Tibial nerve (tissue), 4 donors: ENCODE measurements at places on chromosomes 6 and 20. TPM values are rescaled to one million over a fixed set of nuclear protein-coding genes. Genes with fewer than 3 reads are reported as not detected.
A peak's percentile ranks its signal among the peaks of the same experiment; 100 is the strongest.

The SRSF12 gene
- total RNA-seq = not detected

The ASIP gene
- total RNA-seq = not detected

The GGTLC1 gene
- total RNA-seq = not detected

The PACSIN1 gene
- total RNA-seq = not detected

The FAM217A gene
- not detected for total RNA-seq

The GMNN gene
- total RNA-seq = 10.7 TPM

The MAP3K7 gene
- 30.4 TPM for total RNA-seq

The BCAS1 gene
- 49.8 TPM for total RNA-seq

The VIP gene
- 3.5 TPM for total RNA-seq

The KCNB1 gene
- total RNA-seq = 11.7 TPM

The GMPR gene
- total RNA-seq = 21.8 TPM

DNA sequence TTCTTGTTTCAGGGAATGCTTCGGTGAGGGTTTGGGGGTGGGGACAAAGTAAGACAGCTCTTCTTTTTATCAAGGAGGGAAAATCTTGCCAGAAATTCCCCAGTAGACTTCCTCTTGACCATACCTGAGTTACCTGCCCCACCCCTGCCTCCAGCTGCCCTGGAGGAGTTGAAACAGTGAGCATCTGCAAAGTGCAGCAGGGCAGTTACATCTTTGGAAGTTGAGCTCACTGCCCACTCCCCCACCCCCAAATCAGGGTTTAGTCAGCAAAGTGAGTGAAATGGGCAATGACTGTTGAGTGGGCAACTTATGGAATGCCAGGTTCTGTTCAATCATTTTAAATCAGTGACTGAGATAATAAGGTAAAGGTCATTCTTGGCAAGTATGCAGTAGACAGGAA is 98.8 kb downstream of the BANF2 start:
- DNase-seq = no peak

- no peak for DNase-seq
Measured at GRCh38 chr6:795046-795685, 102.2 kb upstream of the EXOC2 start.

- DNase-seq = no peak
Measured at GRCh38 chr20:21156266-21156665, 30.4 kb downstream of the KIZ start.

DNA sequence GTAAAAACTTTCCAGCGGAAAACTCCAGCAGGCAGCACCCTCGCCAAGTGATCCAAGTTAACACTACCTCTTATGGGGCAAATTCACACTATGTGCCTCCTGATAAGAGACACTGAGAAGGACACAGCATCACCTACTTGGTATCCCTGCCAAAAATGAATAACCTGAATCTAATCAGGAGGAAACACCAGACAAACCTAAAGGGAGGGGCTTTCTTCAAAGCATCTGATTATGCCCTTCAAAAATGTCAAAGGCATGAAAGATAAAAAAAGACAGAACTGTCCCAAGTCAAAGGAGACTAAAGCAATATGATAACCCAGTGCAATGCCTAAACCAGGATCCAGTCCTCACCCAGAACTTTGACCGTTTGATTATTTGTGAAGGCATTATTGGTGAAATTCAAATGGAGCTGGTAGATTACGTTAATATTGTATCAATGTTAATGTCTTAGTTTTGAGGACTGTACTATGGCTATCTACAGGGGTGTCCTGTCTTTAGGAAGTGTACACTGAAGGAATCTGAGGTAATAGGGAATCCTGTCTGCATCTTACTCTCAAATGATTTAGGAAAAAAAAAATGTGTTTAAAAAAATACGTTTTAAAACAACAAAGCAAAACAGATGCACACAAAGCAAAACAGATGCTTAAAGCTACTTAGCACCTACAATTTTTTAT is 8.3 kb downstream of the TBC1D7 start:
- DNase-seq = no peak

GRCh38 chr20:40868551-40869217 is 159.9 kb upstream of the TOP1 start:
- peak; percentile 7 for DNase-seq

- no peak for DNase-seq
Measured at GRCh38 chr6:161303628-161304340, 29.9 kb upstream of the AGPAT4 start.

GRCh38 chr20:41360831-41361756 is 5.5 kb downstream of the EMILIN3 start:
- DNase-seq = no peak

DNA sequence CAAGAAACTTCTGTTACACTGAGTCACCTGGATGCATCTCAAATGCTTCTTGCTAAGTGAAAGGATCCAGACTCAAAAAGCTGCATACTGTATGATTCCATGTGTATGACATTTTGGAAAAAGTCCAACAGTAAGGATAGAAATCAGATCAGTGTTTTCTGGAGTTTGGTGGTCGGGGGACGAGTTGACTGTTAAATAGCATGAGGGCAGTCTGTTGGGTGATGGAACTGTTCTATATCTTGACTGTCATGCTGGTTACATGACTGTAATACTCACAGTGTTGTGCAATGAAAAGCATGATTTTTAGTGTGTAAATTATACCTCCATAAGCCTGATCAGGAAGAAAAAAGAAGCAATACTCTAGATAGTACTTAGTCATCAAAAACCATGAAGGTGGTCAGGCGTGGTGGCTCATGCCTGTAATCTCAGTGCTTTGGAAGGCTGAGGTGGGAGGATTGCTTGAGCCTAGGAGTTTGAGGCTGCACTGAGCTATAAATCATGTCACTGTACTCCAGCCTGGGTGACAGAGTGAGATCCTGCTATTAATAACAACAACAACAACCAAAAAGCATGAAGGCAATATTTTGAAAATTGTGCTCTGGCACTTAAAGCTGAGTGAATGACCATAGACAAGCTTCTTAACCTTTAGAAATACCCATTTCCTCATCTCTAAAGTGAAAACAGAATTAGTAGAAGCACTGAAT is 30.5 kb upstream of the SASH1 start:
- no peak for DNase-seq

DNA sequence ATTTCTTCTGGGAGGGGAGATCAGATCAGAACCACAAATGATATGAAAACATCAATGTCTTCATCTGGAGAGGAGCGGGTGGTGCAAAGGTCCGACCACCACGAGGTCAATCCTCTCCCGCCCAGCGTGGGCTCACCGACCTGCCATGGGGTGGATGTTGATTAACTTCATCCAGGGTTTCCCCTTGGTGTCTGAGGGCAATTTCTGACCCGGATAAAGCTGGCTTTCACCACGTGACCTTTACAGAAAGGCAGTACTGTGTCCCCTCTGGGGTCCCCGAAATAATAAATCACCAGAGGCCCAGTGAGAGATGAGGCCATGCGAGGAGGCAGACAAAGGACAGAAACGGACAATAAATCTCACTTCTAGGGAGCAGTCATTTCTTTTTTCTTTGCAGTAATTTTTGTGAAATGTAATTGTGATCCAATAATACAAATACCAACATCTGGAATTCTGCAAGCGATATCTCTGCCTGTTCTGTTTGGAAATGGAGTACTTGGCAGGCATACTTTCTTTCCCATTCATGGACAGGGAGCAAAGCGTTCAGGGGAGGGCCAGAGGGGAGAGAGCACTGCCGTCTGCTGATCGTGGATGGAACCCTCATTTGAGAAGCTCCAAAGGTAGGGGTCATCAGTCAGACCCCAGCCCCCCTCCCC is 55.1 kb upstream of the APCDD1L start:
- DNase-seq = no peak

- no peak for DNase-seq
Measured at GRCh38 chr6:37005827-37006567, 542 bp downstream of the FGD2 start.

DNA sequence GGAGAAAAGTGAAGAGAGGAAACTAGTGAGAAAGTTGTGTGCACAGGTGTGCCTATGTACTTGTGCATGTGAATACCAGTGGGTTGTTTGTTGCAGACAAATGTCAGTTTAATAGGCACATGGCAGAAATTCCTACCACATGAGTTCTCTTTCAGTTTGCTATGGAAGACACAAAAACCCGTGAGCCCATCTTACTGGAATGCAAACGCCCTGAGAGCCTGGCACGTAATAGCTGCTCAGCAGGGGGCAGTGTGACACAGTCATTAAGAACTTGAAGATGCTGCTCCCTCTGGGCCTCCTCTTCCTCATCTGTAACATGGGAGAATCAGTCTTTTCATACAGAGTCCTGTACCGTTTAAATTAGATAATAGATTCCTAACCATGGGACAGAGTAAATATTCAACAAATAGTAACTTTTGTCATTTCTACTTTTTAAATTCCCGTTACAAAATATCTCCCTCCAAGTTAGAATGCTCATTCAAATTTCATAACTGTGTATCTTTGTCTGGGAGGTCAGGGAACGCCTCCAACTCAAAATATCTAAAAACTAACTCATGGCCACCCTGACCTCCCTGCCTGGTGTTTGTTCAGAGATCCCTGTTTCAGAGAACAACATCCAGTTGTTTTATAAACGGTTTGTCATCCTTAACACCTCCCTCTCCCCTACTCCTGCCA is 802.9 kb downstream of the MAFB start:
- peak; percentile 94 for DNase-seq
